Mononuclear cell (primary cell): ENCODE measurements at places on chromosomes 2 and 18. TPM values are rescaled to one million over a fixed set of nuclear protein-coding genes. Genes with fewer than 3 reads are reported as not detected.

The FSIP2 gene
- total RNA-seq: 0.10 TPM

The GIGYF2 gene
- 59.7 TPM for total RNA-seq

The FAM168B gene
- 68.5 TPM for total RNA-seq

The NEURL3 gene
- 0.52 TPM for total RNA-seq

The CAMKMT gene
- 13.9 TPM for total RNA-seq

The SH2D6 gene
- total RNA-seq: 0.42 TPM

The SERPINB11 gene
- not detected for total RNA-seq

The CD302 gene
- total RNA-seq: 64.3 TPM

The ANKRD29 gene
- 0.52 TPM for total RNA-seq

The ABCG5 gene
- not detected for total RNA-seq

The DBI gene
- total RNA-seq: 46.8 TPM

The HJURP gene
- total RNA-seq: 0.31 TPM
